CD4-positive, CD25-positive, alpha-beta regulatory T cell (primary cell): ENCODE measurements at places on chromosomes 13 and 19.
A peak's percentile ranks its signal among the peaks of the same experiment; 100 is the strongest.

- H3K4me1 ChIP-seq, result no peaks in the 10 kb centered on the region
- no peaks in the 10 kb centered on the region for H3K36me3 ChIP-seq
- no peak overlapping the region for H3K27ac ChIP-seq
- no peak for DNase-seq
- no peaks in the 10 kb centered on the region for H3K27me3 ChIP-seq
- H3K4me3 ChIP-seq, result no peak overlapping the region
Measured at GRCh38 chr13:34034411-34034810, 216.5 kb downstream of the RFC3 start.

- no peak overlapping the region for H3K27ac ChIP-seq
- DNase-seq, result no peak
- H3K4me3 ChIP-seq, result no peak overlapping the region
- H3K27me3 ChIP-seq, result no peaks in the 10 kb centered on the region
- no peaks in the 10 kb centered on the region for H3K4me1 ChIP-seq
Measured at GRCh38 chr13:52686376-52686775, 33.7 kb downstream of the SUGT1 start.

- H3K4me1 ChIP-seq, result no peaks in the 10 kb centered on the region
- H3K27me3 ChIP-seq, result peaks cover 2% of the 10 kb centered on the region
- H3K27ac ChIP-seq, result no peak overlapping the region
- DNase-seq, result peak; percentile 24
Measured at GRCh38 chr13:23020246-23020843, 160.4 kb upstream of the SGCG start.

DNA sequence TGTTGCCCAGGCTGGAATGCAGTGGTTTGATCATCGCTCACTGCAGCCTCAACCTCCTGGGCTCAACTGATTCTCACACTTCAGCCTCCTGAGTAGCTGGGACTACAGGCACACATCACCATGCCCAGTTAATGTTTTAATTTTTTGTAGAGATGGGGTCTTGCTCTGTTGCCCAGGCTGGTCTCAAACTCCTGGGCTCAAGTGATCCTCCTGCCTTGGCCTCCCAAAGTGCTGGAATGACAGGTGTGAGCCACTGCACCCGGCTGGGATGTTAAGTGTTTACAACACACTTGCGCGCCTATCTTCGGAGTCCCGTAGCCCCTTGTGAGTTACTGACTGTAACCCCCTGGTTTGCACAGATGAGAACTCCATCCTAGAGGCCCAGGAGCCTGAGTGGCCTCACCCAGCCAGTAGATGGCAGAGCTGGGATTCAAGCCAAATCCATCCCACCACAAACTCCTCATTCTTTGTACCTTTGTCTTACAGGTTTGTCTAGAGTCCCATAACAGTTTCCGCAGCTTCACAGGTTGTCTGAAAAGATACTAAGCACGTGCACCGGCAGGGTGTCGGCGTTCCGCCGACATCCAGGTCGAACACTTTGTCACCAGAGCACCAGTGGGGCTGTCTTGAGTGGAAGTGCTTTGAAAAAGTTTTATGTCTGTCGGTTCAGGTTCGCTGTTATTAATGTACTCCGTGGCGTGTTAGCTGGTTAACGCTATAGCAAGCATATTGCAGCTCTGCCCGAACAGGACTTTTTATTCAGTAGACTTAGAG is 14.7 kb downstream of the MAG start:
- no peak overlapping the region for H3K4me3 ChIP-seq
- no peaks in the 10 kb centered on the region for H3K27me3 ChIP-seq
- no peaks in the 10 kb centered on the region for H3K4me1 ChIP-seq
- no peak overlapping the region for H3K27ac ChIP-seq

GRCh38 chr19:48872884-48873475 is 759 bp downstream of the PPP1R15A start:
- H3K36me3 ChIP-seq, result peaks cover 26% of the 10 kb centered on the region
- H3K27me3 ChIP-seq, result no peaks in the 10 kb centered on the region
- peak; percentile 85 for DNase-seq
- H3K4me1 ChIP-seq, result peaks cover 42% of the 10 kb centered on the region
- H3K27ac ChIP-seq, result peak overlapping the region; percentile 100
